ENCODE measurements at places on chromosomes 12 and 14. TPM values are rescaled to one million over a fixed set of nuclear protein-coding genes. Genes with fewer than 3 reads are reported as not detected.

TAS2R8 gene
- not detected for total RNA-seq

HNRNPC gene
- total RNA-seq, result 292 TPM

RNFT2 gene
- 0.42 TPM for total RNA-seq

GOLGA5 gene
- 33.3 TPM for total RNA-seq

ERO1A gene
- total RNA-seq, result 37.0 TPM

NRXN3 gene
- total RNA-seq, result 71.1 TPM

GRCh38 chr14:101960225-101960624, 4.1 kb upstream of the DYNC1H1 start:
- DNase-seq, result no peak
- H3K4me1 ChIP-seq, result peaks cover 42% of the 10 kb centered on the region
- no peak overlapping the region for H3K4me3 ChIP-seq
- no peaks in the 10 kb centered on the region for H3K36me3 ChIP-seq

- peaks cover 77% of the 10 kb centered on the region for H3K4me1 ChIP-seq
- no peak overlapping the region for H3K4me3 ChIP-seq
- DNase-seq, result no peak
- no peak overlapping the region for H3K27ac ChIP-seq
Observed at GRCh38 chr12:25970082-25970481, 11.6 kb downstream of the RASSF8 start.

- no peaks in the 10 kb centered on the region for H3K4me1 ChIP-seq
- H3K36me3 ChIP-seq, result no peaks in the 10 kb centered on the region
- DNase-seq, result no peak
- no peak overlapping the region for H3K27ac ChIP-seq
Observed at GRCh38 chr14:106094654-106095189, 568.3 kb downstream of the TMEM121 start.

GRCh38 chr12:63863658-63864453, 19.4 kb downstream of the SRGAP1 start:
- H3K27me3 ChIP-seq, result no peaks in the 10 kb centered on the region
- peaks cover 23% of the 10 kb centered on the region for H3K4me1 ChIP-seq
- no peak overlapping the region for H3K4me3 ChIP-seq
- H3K36me3 ChIP-seq, result no peaks in the 10 kb centered on the region
- no peak overlapping the region for H3K27ac ChIP-seq

- peaks cover 9% of the 10 kb centered on the region for H3K4me1 ChIP-seq
- H3K27me3 ChIP-seq, result no peaks in the 10 kb centered on the region
- no peak for DNase-seq
- H3K4me3 ChIP-seq, result no peak overlapping the region
- H3K36me3 ChIP-seq, result peaks cover 52% of the 10 kb centered on the region
- no peak overlapping the region for H3K27ac ChIP-seq
Observed at GRCh38 chr12:57262126-57262822, 11.3 kb upstream of the STAC3 start.

GRCh38 chr12:94815958-94816357, 165.6 kb upstream of the TMCC3 start:
- no peaks in the 10 kb centered on the region for H3K4me1 ChIP-seq
- no peak overlapping the region for H3K4me3 ChIP-seq
- H3K36me3 ChIP-seq, result no peaks in the 10 kb centered on the region
- H3K27me3 ChIP-seq, result no peaks in the 10 kb centered on the region

DNA sequence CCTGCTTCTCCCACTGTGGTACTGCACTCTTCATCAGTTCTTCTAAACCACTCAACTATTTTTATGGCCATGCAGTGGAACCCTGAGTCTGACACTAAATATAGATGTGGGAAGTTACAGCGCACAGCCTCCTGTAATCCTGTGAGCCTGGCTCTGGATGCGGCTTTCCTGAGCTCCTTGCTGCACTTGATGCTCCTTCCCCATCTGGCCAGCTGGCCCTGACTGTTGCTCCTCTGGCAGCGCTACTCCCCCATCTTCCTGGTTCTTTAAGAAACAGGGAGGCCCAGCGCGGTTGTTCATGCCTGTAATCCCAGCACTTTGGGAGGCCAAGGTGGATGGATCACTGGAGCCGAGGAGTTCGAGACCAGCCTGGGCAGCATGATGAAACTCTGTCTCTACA, 24.6 kb downstream of the IQSEC3 start:
- H3K27ac ChIP-seq, result no peak overlapping the region
- H3K4me1 ChIP-seq, result no peaks in the 10 kb centered on the region
- no peak overlapping the region for H3K4me3 ChIP-seq
- no peaks in the 10 kb centered on the region for H3K27me3 ChIP-seq
- no peaks in the 10 kb centered on the region for H3K36me3 ChIP-seq
- DNase-seq, result no peak

- H3K27ac ChIP-seq, result no peak overlapping the region
- DNase-seq, result no peak
- H3K27me3 ChIP-seq, result no peaks in the 10 kb centered on the region
Observed at GRCh38 chr14:103489621-103490020, 33.0 kb downstream of the CKB start.

All from esophagus muscularis mucosa (tissue), 4 donors.